ENCODE measurements at places on chromosomes 7 and 10.

GRCh38 chr10:132185601-132186487 lies 904 bp upstream of the DPYSL4 start:
- peak; percentile 61 for DNase-seq

DNA sequence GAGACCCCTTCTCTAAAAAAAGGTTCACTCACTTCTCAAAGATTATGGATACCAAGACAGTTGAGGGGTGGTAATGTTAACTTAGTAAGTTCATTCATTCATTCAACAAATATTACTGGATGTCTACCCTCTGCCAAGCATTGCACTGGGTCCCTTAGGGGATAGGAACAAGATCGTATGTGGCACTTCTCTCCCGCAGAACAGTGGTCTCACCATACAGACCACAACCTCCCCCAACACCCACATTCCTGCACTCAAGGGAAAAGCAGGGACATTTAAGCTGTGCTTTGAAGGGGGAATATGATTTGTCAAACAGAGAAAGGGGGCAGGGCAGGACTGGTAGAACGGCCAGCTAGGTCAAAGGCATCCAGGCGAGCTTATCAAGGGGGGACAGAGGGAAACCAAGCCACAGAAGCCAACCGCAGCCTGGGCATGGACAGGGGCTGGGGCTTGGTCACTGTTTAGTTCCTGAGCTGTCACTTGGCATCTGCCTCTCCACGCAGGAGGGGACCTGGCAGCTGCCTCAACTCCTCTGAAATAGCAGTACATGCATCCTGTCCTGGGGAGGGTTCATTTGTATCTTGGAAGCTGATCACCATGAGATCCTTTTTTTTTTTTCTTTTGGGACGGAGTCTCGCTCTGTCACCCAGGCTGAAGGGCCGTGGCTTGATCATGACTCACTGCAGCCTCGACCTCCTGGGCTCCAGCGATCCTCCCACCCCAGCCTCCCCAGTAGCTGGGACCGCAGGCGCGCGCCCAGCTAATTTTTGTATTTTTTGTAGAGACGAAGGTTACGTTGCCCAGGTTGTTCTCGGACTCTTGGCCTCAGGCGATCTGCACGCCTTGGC lies 949 bp upstream of the CLIP2 start:
- DNase-seq = no peak

DNA sequence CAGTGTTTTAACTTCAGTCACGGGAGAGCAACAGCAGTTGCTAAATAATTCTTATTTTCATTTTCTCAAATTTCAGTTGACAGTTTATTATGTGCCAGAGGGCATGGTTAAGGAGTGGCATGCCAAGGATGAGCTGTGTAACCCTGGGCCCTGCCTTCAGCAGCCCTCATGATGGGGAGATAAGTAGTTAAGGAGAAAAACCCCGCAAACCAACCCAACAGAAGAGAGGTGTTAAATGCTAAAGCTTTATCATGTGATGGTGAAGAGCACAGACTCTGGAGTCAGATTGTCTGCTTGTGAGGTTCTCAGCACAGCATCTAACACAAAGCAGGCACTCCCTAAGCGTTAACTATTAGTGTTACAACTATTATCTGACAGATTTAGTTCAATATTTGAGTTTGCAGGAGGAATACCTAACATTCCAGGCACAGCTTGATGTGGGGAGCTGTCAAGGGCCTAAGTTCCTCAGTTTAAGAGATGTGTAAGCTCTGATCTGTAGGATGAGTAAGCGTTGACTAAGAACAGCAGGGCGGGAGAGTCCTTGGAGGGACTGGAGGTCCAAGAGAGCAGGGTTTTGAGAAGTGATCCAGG lies 29.6 kb downstream of the STAM start:
- DNase-seq = no peak

GRCh38 chr7:132322970-132323369 lies 253.3 kb downstream of the PLXNA4 start:
- DNase-seq = no peak

DNA sequence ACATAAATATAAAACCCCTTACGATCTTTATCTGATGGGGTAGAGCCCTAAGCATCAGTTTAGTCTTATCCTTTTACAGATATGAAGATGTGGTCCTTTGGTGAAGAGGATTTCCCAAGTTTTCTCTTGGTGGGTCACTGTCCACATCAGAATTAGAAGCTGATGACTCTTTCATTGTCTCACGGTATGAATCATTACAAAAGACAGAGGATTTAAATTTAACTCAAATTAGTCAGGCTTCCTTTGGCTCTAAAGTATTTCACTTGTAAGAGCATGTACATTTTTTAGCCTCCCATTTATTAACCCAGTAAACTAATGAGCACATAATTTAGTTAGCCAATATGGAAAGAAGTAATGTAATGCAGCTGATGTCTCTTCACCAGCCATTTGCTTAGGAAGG lies 49.9 kb upstream of the TMEM26 start:
- no peak for DNase-seq

- peak; percentile 93 for DNase-seq
These were observed at the start of gene FHIP2A for GRCh38 chr10:114821293-114821914. Gene FHIP2A (plus strand): TSS chr10:114821780. CDS start chr10:114822079, 299 bp downstream.

DNA sequence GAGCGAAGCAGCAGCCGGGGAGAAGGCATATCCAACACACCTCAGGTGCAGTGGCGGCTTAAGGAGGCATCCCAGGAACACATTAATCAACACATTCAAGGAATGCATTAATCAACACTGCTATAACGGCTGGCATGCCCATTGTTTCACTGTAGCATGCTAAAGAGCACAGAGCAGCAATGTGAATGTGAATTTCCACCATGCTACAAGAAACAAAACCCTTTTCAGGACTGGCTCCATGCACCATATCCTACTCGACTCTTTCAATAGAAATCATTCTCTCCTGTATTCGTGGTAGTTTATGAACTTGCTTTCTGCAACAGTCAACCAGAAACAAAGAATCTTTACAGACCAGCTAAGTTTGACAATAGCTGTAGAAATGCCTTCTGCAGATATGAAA lies 149.0 kb downstream of the NRCAM start:
- no peak for DNase-seq

- no peak for DNase-seq
These were observed 166.7 kb downstream of the NRF1 start for GRCh38 chr7:129777993-129778769.

DNA sequence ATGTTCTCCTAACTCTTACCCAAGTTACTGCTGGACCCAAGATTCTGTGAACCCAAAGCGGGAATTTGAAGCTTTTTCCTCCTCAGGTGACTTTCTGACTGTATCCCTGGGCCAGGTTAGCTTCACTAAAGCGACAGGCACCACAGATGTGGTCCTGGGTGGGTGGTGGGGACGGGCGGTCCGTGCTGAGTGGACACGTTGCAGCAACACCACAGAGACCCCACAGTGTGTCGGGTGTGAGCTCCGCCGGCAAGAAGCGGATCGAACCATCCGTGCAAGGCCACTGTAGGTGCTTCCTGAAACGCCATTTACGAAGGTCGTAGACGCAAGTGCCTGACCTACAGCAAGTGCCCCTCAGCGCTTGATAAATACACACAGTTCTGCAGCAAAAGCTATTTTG lies 325.9 kb downstream of the ADARB2 start:
- no peak for DNase-seq

DNA sequence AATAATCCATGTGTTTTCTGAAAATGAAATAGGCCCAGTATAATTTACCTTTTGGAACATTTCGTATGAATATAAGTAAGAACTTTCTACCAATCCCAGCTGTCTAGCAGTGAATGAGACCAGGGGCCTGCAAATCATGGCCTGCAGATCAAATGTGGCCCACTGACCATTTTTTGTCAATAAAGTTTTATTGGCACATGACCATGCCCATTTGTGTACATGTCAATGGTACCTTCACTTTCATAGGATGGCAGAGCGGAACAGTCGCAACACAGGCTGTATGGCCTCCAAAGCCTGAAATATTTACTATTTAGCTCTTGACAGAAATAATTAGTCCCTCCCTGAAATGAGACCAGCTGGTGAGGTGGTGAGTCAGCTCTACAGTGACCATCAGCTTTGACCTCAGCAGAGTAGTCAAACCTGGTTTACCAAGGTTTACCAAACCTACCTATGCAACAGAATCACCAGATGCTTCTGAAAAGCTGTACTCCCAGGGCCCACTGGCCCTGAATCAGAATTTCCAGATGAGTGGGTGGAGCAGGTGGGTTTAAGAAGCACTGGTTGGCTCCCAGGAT lies 13.8 kb upstream of the C10orf90 start:
- DNase-seq = no peak

DNA sequence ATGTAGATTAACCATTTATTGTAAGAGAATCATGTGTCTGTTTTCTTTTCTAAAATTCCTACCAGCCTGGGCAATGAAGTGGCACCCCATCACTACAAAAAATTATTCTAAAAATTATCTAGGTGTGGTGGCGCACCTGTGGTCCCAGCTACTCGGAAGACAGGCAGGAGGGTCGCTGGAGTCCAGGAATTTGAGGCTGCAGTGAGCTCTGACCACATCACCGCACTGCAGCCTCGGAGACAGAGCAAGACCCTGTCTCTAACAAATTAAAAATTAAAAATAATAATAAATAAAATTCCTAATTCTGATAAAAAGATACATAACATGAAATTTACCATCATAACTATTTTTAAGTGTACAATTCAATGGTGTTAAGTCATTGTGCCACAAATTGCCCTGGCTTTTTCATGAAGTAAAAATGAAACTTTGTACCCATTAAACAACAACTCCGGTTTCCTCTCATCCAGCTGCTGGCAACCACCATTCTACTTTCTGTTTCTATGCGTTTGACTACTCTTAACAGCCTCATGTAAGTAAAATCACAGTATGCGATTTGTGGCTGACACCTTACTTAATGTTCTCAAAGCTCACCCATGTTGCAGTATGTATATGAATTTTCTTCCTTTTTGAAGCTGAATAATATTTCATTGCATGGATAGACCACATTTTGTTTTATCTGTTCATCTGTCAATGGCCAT lies 20.6 kb upstream of the USP6NL start:
- DNase-seq = no peak

GRCh38 chr10:128833671-128834070 lies 633.4 kb upstream of the MGMT start:
- DNase-seq = no peak

DNA sequence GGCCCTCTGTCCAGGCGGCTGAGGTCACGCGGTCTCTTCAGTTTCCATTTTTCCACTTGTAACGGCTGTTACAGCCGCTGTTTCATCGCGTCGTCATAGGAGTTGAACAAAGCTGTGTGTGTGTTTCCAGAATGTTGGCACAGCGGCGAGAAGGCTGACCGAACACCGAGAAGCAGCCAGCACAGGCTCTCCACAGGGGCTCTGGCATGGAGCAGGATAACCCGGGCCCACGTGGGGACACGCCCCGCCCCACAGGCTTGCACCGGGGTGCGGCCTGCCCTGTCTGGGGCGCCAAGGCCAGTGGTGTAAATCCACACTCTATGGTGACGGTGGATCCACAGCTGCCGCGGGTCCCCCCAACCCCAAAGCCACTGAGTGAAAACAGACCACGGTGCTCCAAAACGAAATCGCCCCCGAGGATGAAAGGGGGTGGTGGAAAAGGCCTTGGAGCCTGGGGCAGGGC lies 448.2 kb downstream of the DNAJB6 start:
- DNase-seq = no peak

- DNase-seq = no peak
These were observed 104.2 kb upstream of the VWC2 start for GRCh38 chr7:49669285-49669684.

- no peak for DNase-seq
These were observed 29.1 kb downstream of the NUDCD3 start for GRCh38 chr7:44461387-44461786.

DNA sequence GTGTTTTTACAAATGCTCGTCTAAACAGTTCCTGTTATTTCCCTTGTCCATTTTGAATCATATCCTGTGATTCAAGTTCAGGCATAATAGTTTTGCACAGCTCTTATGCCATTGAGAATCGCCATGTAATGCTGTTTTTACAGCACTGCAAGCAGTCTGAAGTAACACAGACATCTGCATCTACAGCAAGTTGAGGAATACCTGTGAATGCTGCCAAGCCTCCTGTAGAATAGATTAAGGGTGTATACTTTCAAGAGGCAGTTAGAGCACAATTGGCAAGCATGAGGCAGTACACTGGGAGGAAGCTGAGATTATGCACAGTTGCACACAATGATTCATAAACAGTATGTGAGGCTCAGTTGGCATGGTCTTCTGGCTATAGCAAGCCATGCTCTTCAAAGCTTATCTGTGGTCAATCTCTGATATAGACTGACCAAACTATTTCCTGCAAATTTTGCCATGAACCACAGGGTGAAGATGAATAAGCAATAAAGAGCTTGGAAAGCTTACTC lies 121.9 kb upstream of the AKR1E2 start:
- no peak for DNase-seq

- no peak for DNase-seq
These were observed 73.2 kb downstream of the CABCOCO1 start for GRCh38 chr10:61735882-61736281.

GRCh38 chr7:141649137-141649864 lies 52.7 kb downstream of the DENND11 start:
- DNase-seq = no peak

- peak; percentile 92 for DNase-seq
These were observed 15.8 kb upstream of the TRIM8 start for GRCh38 chr10:102628451-102628911.

- no peak for DNase-seq
These were observed 121.3 kb downstream of the SEMA3A start for GRCh38 chr7:84073186-84073875.

GRCh38 chr10:71285180-71285545 lies 33.9 kb upstream of the SLC29A3 start:
- DNase-seq = peak; percentile 70

- no peak for DNase-seq
These were observed 60.3 kb upstream of the TAC1 start for GRCh38 chr7:97671571-97671970.

DNA sequence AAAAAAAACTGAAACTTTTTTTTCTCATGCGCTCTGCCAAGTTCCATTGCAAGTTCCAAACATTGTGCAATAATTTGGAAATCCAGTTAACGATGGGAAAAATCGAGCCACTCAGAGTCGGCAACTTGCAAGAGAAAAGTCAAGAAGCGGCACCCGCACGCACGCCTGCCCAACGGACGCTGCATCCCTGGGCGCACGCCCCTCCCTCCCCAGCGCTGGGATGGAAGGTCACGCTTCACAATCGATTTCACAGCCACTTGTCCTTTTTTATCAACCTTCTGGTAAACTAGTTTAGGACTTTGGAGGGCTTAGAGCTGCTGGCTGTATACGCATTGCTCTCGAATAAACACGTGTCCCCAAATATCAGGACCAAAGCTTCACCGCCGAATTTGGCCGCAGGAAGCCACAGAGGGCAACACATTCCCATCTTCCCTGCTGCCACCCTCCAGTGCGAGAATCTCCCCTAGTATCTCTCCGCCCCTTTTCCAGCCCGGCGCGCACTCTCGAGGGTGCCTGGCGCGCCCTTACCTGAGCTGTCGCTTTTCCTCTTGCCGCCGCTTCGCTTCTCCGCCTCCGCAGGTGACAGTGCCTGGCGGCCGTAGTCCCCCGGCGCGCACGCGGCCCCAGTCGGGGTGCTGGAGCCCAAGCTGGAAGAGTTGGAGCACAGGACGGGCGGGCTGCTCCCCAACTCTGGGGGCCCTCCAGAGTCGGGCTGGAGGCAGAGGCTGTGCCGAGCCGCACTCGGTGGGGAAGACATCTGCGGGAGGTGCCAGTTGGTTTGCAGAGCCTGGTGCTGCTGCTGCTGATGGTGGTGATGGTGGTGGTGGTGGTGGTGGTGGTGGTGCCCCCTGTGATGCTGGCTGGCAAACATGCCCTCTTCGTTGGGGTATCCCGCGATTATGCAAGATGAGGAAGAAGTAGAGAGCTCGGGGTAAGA lies 857 bp downstream of the MEOX2 start:
- DNase-seq = peak; percentile 55

Measured in right cardiac atrium (tissue), 5 donors.